ENCODE measurements at places on chromosomes 16 and 17. TPM values are rescaled to one million over a fixed set of nuclear protein-coding genes. Genes with fewer than 3 reads are reported as not detected.

GRCh38 chr17:51572115-51572514 lies 311.8 kb downstream of the UTP18 start:
- H3K4me3 ChIP-seq = no peak overlapping the region
- no peaks in the 10 kb centered on the region for H3K36me3 ChIP-seq
- H3K27me3 ChIP-seq = peaks cover 18% of the 10 kb centered on the region
- H3K4me1 ChIP-seq = no peaks in the 10 kb centered on the region

DNA sequence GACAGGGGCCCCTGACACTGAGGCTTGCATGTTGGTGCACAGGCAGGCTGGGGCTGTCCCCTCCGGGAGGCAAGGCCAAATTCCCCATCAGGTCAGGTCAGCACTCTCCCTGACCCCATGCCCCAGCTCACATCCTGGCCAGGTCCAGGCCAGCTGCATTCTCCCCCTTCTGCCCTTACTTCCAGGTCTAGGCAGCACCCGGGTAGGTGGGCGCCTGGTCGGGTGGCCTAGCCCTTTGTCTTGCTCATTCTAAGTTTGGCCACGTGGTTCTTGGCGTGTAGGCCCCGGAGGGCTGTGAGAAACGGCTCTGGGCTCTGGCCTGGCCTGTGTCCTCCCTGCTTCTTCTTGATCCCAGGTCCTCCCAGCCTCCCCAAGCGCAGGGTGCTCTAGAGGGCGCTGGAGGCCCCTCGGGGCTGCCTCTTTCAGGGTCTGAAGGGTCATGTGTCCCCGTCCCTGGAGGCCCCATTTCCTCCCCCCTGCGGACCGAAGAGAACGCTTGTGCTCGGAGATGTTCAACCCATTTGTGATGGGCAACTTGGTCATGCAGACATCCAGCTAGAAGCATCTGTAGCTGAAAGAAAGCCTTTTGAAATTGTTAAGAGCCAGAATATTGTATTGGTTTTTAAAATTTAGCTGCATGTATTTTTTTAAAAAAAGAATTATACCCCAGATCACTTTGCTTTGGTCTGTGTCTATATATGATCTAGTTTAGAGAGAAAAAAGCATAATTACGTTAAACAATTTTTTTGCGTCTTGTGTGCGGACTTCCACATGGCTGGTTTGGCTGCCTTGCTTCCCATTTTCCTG lies 6.7 kb downstream of the BAHCC1 start:
- peaks cover 57% of the 10 kb centered on the region for H3K27me3 ChIP-seq
- peaks cover 14% of the 10 kb centered on the region for H3K4me1 ChIP-seq
- DNase-seq = peak; percentile 27
- H3K4me3 ChIP-seq = no peak overlapping the region
- no peaks in the 10 kb centered on the region for H3K36me3 ChIP-seq
- no peak overlapping the region for H3K27ac ChIP-seq

DNA sequence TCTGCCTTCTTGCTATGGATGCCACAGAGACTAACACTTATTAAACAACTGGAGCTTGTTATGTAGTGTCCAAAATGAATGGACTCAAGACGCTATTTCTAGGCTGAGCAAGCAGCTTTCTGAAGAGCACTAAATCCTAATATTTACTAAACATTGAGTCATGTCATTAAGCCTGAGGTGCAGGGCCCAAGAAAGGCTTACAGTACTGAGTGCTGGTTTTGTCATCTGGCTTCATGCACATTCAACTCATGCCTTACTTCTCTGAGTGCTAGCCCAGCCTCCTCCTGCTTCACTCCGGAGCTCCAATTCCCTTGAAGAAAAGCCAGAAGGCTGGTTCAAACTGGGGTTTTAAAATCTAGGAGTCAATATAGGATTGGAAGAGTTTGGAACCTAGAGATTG lies 363.3 kb upstream of the CDH5 start:
- no peak overlapping the region for H3K4me3 ChIP-seq
- H3K27ac ChIP-seq = no peak overlapping the region
- no peaks in the 10 kb centered on the region for H3K4me1 ChIP-seq

DNA sequence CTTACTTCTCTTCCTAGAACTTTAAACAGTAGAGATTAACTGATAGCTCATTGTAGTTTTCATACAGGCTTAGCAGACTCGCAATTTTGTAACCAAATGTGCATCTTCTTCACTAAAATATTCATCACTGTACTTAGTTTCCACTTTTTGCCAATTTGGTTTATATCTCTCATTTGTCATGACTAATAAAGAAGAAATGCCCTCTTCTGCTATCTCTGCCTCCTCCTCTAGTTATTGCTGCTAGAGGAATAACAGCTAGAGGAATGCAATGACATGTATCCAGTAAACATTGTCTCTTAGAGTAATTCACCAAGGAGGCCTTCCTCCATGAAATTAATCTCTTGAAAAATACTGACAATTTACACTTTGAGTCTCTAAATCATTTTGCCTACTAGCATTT lies 115.5 kb upstream of the COX10 start:
- no peak overlapping the region for H3K27ac ChIP-seq
- H3K4me3 ChIP-seq = no peak overlapping the region
- no peaks in the 10 kb centered on the region for H3K4me1 ChIP-seq
- no peak for DNase-seq
- no peaks in the 10 kb centered on the region for H3K27me3 ChIP-seq
- no peaks in the 10 kb centered on the region for H3K36me3 ChIP-seq

- peaks cover 36% of the 10 kb centered on the region for H3K4me1 ChIP-seq
- DNase-seq = no peak
- no peaks in the 10 kb centered on the region for H3K27me3 ChIP-seq
- peak overlapping the region; percentile 33 for H3K27ac ChIP-seq
- H3K36me3 ChIP-seq = peaks cover 37% of the 10 kb centered on the region
These were observed 1.6 kb downstream of the MLX start for GRCh38 chr17:42568341-42569111.

GRCh38 chr16:21161211-21161610 lies 2.7 kb downstream of the LDAF1 start:
- H3K36me3 ChIP-seq = peaks cover 19% of the 10 kb centered on the region
- no peaks in the 10 kb centered on the region for H3K27me3 ChIP-seq
- H3K4me1 ChIP-seq = peaks cover 24% of the 10 kb centered on the region
- no peak overlapping the region for H3K27ac ChIP-seq
- DNase-seq = no peak
- H3K4me3 ChIP-seq = no peak overlapping the region

DNA sequence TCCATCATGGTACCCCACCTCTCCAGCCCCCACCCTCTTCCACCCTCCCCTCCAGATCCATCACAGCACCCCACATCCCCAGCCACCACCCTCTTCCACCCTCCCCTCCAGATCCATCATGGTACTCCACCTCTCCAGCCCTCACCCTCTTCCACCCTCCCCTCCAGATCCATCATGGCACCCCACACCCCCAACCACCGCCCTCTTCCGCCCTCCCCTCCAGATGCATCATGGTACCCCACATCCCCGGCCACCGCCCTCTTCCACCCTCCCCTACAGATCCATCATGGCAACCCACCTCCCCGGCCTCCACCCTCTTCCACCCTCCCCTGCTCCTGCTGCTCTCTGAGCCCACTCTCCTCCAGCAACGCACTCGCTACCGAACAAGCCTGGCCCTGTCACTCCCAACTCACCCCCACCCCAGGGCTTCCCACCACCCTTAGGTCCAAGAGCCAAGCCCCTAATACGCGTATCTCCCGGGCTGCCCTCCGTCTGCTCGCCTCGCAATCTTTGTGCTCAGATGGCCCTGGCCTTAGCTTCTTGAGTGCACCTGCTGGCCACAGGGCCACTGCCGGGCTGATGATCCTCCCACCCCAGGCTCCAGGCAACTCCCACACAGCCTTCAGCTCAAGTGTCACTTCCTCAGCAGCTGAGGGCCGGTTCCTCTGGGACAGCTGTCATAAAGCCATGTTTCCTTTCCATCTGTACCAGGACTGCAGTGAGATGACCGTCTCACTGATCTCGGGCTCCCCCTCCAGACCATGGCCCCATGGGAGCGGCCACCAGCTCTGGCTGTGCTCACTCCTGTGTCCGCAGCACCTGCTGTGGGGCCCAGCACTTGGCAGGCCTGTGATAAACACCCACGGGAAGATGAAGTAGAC lies 25.5 kb downstream of the KDM8 start:
- peak overlapping the region; percentile 26 for H3K27ac ChIP-seq
- no peak overlapping the region for H3K4me3 ChIP-seq
- peaks cover 42% of the 10 kb centered on the region for H3K36me3 ChIP-seq
- H3K4me1 ChIP-seq = peaks cover 53% of the 10 kb centered on the region

DNA sequence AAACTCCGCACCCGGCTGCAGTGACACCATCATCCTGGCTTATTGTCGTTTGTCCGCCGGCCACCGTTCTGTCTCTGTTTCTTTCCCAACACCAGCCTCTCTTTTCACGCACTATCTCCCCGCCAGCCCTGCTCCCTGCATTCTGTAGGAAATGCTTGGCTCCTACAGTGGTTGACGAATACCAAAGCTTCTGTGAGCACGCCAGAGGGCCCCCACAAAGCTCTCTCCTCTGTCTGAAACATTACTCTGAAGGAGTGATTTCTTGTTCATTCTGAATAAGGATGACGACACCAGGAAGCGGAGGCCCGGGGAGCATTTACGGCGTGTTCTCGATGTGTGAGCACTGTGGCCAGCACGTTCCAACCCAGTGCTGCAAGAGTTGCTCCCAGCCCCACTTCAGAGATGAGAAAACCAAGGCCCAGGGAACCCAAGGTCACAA lies 58.8 kb downstream of the ADCY9 start:
- H3K27me3 ChIP-seq = no peaks in the 10 kb centered on the region
- H3K36me3 ChIP-seq = peaks cover 21% of the 10 kb centered on the region
- no peak overlapping the region for H3K4me3 ChIP-seq

Gene HAS3
- total RNA-seq = 0.10 TPM

Gene ST6GALNAC1
- 1.1 TPM for total RNA-seq

Gene HNF1B
- total RNA-seq = not detected

DNA sequence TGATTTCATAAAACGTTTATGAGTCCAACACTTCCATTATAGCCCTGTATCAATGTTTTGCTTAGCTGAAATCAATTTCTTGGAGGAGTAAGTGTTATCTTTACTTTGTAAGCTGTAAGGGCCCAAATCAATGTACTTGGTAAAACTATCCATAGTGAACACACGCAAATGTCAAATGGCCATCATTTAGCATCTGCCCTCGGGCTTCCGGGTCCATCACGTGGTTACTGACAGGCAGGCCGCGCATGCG lies 687 bp upstream of the NARF start:
- H3K4me1 ChIP-seq = peaks cover 43% of the 10 kb centered on the region
- H3K27ac ChIP-seq = peak overlapping the region; percentile 97
- no peaks in the 10 kb centered on the region for H3K27me3 ChIP-seq
- peaks cover 25% of the 10 kb centered on the region for H3K36me3 ChIP-seq
- no peak for DNase-seq
- H3K4me3 ChIP-seq = peak overlapping the region; percentile 78

GRCh38 chr16:11389631-11390565 lies 44.6 kb downstream of the RMI2 start:
- no peak overlapping the region for H3K4me3 ChIP-seq
- H3K27me3 ChIP-seq = peaks cover 1% of the 10 kb centered on the region
- no peak for DNase-seq
- H3K36me3 ChIP-seq = no peaks in the 10 kb centered on the region
- H3K27ac ChIP-seq = no peak overlapping the region

DNA sequence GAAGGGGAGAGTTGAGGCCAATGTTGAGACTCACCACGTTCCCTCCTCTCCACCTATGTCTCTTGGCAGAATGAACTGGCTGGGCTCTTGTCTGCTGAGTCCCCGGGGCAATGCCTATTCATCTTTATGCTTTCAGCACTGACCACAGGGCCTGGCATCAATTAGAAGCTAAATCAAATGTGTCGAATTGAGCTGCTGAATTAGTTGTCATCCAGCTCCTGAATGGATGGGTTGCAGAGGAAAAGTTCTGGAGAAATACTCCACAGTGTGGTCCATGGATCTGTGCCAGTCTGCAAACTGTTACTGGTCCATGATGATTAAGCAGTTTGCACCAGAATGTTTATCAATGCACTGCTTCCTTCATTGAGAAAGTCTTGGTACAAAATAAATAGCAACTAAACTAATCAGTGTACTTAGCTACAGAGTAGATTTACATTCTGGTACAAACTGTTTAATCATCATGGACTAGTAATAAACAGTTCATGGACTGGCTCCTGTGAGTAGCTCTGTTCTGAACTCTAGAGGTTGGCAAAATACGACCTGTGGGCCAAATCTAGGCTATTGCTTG lies 4.6 kb downstream of the CNGB1 start:
- H3K27ac ChIP-seq = no peak overlapping the region
- H3K27me3 ChIP-seq = no peaks in the 10 kb centered on the region
- H3K4me3 ChIP-seq = no peak overlapping the region
- no peaks in the 10 kb centered on the region for H3K36me3 ChIP-seq
- no peak for DNase-seq
- H3K4me1 ChIP-seq = no peaks in the 10 kb centered on the region

Data from activated CD4-positive, alpha-beta memory T cell treated with anti-CD3 and anti-CD28 coated beads for 36 hours (primary cell).